MCF 10A (cell line): ENCODE measurements at places on chromosomes 7 and 10. TPM values are rescaled to one million over a fixed set of nuclear protein-coding genes. Genes with fewer than 3 reads are reported as not detected.

TUBAL3 gene
- total RNA-seq: 0.22 and 0.44 TPM in 2 replicates

AGAP3 gene
- 95.6 and 138 TPM in 2 replicates for total RNA-seq

C10orf143 gene
- 2.9 and 4.9 TPM in 2 replicates for total RNA-seq

AGR3 gene
- not detected in 2 replicates for total RNA-seq

AKR1C8 gene
- 0.27 TPM in 1 of 2 replicates, not detected in the other for total RNA-seq

TSPAN15 gene
- 0.52 and 0.54 TPM in 2 replicates for total RNA-seq

HTR7 gene
- total RNA-seq: 14.1 and 15.3 TPM in 2 replicates

MEIG1 gene
- total RNA-seq: 1.7 TPM in 1 of 2 replicates, not detected in the other

IGFBP3 gene
- 42.9 and 164 TPM in 2 replicates for total RNA-seq

TBC1D12 gene
- 5.4 and 5.9 TPM in 2 replicates for total RNA-seq

PDZD8 gene
- 43.0 and 43.3 TPM in 2 replicates for total RNA-seq

UPK3BL1 gene
- 16.1 and 22.6 TPM in 2 replicates for total RNA-seq

COL13A1 gene
- 0.22 and 0.47 TPM in 2 replicates for total RNA-seq

MLXIPL gene
- total RNA-seq: 1.5 TPM in 1 of 2 replicates, not detected in the other

PRLHR gene
- total RNA-seq: not detected in 2 replicates

SLC25A13 gene
- total RNA-seq: 23.4 and 28.6 TPM in 2 replicates

SVOPL gene
- total RNA-seq: not detected in 2 replicates

CYP2E1 gene
- not detected in 2 replicates for total RNA-seq

CACNA2D1 gene
- not detected in 2 replicates for total RNA-seq

ANKRD61 gene
- total RNA-seq: 0.42 TPM in 1 of 2 replicates, not detected in the other

HOXA11 gene
- 0.29 and 0.84 TPM in 2 replicates for total RNA-seq

PNLIP gene
- not detected in 2 replicates for total RNA-seq

DHX32 gene
- total RNA-seq: 36.5 and 45.6 TPM in 2 replicates

TCTN3 gene
- total RNA-seq: 32.5 and 37.3 TPM in 2 replicates

FAM237B gene
- total RNA-seq: not detected in 2 replicates

UNC5B gene
- total RNA-seq: 80.5 and 82.4 TPM in 2 replicates

C10orf67 gene
- 0.15 and 0.21 TPM in 2 replicates for total RNA-seq

SH2D4B gene
- not detected in 2 replicates for total RNA-seq

GPER1 gene
- total RNA-seq: 0.28 and 0.32 TPM in 2 replicates

CALD1 gene
- 130 and 183 TPM in 2 replicates for total RNA-seq

KAZALD1 gene
- total RNA-seq: 2.4 and 6.7 TPM in 2 replicates

GHRHR gene
- total RNA-seq: not detected in 2 replicates

MNX1 gene
- 0.42 and 0.47 TPM in 2 replicates for total RNA-seq

CALN1 gene
- not detected in 2 replicates for total RNA-seq

EEPD1 gene
- total RNA-seq: 0.37 and 0.70 TPM in 2 replicates

NPFFR1 gene
- total RNA-seq: not detected in 2 replicates

ASB10 gene
- total RNA-seq: not detected in 2 replicates

CCDC3 gene
- total RNA-seq: 0.10 TPM in 1 of 2 replicates, not detected in the other
